ENCODE measurements at places on chromosomes 16 and 17.
A peak's percentile ranks its signal among the peaks of the same experiment; 100 is the strongest.

DNA sequence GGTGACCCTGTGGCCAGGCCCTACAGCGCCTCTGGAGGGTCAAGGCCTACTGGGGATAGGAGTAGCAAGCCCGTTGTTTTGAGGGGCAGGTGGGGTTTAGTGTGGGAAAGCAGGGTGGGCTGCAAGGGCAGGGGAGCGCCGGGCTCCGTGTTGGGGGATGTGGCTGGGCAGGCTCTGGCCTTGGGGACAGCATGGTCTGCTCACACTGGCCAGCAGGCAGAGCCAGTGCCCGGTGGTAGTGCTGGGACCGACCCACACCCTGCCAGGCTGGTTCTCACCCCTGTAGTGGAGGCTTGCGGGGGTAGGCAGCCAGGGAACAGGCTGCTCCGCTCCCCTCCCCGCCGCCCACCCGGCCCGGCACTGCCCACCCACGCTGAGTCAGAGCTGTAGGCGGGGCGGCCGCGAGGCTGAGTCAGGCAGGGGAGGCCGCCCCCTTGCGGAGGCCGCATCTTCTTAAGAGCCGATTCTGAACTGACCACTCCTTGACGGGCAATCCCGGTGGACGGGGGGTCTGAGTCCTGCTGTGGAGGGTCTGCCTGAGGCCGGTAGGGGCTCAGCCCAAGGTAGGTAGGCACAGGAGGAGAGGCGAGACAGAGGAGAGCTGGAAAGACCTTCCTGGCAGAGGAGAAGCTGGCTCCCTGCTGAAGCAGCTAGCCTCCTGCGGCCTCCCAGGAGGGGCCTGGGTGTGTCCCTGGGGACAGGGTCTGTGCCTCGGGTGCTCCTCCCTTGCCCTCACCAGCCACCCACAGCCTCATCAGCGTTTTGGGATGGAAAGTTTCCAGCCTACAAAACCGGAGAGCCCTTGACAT lies 62.4 kb downstream of the BAIAP2 start:
- peak; percentile 68 for DNase-seq

DNA sequence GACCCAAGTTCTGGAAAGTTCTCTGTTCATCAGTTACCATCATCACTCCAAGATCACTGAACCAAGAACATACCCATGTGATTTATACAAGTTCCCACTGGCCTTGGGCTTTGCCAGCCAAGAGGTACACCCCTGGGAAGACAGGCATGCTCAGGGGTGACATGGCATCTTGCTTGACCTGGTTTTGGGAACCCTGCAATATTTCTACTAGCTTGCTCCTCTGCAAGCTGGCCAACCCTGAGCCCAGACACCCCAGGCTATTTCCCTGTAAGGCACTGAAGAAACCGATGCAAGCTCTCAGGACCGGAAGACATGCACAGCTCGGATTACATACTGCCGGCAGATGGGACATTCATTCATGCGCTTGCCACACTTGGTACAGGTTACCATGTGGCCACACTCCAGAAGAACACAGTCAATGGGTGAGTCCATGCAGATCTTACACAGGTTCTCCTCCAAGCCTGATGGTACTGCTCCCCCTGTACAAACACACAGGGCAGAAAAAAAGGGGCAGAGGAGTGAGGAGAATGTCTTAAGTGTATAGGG lies 31.4 kb downstream of the LIG3 start:
- no peak for DNase-seq

DNA sequence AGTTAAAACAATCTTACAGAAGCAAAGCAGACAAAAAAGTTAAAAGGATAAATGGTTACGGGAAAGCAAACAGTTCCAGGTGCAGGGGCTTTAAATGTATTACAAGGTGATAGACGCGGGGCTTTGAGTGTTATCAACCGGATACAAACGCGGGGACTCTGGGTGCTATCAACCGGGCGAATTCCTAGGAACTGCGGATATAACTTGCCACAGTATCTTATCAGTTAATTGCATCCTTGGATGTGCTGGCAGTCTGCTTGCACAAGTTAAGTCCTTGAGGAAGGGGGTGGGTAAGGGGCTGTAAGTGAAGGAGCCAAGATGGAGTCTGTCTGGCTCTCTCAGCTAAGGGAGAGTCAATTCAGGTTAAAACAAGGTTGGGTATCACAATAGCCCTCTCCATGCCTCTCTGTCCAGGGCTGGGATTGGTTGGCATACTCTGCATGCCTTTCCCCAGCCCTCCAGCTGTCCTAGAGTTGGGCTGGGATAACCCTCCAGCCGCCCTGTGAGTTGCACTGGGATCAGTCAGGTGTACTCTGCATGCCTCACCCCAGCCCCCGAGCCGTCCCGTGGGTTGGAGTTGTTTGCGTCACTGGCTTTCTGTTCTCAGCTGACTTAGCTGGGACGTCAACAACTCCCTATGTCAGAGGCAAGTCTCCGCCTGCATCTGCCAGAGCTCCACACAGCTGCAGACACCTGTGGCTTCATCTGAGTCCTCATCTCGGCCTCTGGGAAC lies 40.9 kb downstream of the TMEM235 start:
- peak; percentile 65 for DNase-seq

DNA sequence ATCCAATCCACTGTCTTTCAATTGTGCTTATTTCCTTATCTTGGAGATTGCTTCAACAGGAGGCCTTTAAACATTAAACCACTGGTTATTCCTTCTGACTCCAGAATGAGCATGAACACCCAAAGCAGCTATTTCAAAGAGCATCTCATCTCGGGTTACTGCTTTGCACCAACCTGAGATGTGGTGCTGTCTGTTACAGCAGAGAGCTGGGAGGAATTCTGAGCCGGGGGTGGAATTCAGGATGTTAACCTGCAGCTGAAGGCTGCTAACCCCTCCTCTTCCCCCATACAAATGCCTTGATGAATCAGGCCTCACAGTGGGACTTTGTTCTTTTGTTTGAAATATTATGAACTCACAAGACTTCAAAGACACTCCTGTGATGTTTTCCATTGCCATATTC lies 113.1 kb downstream of the SHISA9 start:
- no peak for DNase-seq

GRCh38 chr16:1772362-1772907 lies at the start of gene EME2:
Gene EME2 (plus strand): TSS chr16:1772810. CDS start chr16:1773228, 418 bp downstream.
- peak; percentile 61 for DNase-seq

- no peak for DNase-seq
These were observed 32.1 kb downstream of the USP43 start for GRCh38 chr17:9677411-9677810.

GRCh38 chr16:82181461-82182185 lies 11.6 kb upstream of the MPHOSPH6 start:
- DNase-seq = no peak

GRCh38 chr17:4162775-4163466 lies 19.9 kb downstream of the CYB5D2 start:
- DNase-seq = no peak

- DNase-seq = no peak
These were observed 569.8 kb upstream of the ZFHX3 start for GRCh38 chr16:73617738-73618137.

DNA sequence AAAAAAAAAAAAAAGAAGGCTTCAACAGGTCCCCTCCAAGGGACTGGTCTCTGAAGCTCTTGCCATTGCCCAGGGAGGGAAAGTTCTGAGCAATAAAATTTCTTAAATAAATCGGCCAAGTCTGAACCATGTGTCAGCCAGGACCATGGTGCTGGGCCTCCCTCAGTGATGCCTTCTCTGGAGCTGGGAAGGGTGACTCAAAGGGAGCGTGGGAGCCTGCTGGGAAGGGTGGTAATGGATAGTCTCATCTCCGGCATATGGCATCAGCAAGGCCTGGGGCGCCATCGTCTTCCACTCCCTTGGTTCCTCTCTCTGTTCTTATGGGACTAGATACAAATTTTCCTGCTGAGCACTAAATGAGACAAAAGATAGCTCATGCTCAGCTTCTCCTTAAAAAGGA lies 2.3 kb downstream of the VKORC1 start:
- DNase-seq = no peak

DNA sequence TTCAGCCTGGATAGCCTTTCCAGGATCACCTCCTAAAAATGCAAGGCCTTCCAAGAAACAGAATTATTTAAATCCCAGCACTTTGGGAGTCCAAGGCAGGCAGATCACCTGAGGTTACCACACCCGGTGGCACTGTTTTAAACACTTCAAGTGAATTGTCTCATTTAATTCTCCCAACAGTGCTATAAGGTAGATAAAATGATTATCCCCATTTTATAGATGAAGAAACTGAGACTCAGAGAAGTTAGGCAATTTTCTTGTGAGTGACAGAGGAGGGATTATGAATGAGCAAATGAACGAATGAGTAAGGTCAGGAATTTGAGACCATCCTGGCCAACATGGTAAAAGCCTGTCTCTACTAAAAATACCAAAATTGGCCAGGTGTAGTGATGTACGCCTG lies 16.8 kb downstream of the THRA start:
- no peak for DNase-seq

GRCh38 chr17:4406386-4406785 lies 27.4 kb upstream of the SPNS3 start:
- no peak for DNase-seq

DNA sequence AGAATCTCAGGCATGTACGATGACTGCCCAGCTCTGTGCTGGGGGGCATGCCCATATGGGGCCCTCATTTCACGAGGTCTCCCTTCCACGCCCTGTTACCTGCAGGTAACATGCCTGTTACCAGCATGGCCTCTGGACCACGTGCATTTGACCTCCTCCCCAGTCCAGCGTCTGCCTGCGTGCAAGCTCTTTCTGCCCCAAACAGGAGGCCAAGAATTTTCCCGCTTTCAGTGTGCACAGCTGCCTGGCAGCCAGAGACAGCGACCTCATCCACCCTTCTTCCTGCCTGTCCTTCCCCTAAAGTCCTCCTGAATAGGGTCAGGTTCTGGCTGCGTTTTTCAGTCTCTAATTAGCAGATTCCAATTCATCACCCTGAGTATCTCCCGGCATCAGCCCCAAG lies 306.5 kb upstream of the ZFHX3 start:
- DNase-seq = no peak

DNA sequence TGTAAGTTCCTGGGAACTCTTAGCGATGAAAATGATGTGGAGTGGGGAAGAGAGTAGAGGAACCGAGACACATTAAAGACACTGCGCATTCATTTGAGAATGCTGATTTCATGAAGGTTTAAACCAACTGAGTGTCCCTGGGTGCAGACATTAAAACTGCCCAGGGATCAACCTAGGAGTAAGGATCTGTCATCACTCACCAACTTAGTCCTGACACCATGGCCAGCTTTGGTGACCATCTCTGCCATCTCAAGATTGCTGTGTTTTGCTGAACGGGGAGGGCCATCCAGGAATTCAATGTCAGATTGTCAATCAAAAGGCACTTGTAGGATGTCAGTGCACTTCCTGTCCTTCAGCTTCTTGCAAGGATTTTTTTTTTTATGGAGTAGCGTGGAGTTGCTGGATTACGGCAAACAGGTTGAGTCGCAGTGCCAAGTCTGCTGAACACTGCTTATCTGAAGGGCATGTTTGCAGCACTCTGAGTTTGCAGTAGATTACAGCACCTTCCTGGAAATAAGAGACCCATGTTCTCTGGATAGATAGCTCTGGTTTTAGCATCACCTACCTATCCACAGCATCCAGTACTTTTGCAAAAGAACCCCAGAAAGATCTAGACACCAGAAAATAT lies 258.1 kb upstream of the IRX3 start:
- DNase-seq = no peak

DNA sequence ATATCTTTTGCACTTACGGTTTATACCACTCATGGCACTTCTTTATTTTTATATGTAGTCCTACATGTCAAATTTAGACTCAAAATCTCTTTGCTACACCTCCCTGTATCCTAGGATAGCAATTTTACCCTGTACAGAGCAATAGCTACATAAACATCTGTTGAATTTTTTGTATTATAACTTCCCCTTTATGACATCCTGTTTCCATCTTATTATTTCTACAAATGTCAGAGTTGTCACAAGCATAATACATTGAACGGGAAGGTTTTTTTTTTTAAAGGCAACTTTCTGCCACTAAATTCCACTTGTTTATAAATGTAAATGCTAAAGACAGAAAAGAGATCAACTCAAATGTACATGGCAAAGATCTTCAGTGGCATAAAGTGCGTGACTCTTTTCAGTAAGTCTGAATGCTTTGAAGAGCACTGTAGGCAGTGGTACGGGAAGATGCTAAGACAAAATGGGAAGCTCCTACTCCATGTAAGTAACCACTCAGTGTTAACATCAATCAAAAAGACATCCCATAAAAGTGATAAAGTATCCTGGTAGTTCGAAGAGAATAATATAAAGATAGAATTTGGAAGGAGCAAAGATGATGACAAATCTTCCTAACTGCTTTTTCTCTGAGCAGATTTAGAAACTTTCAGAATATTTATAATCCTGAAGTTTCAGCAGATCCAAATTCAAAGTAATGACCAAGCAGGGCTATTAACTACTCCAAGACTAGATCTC lies 26.8 kb downstream of the GNA13 start:
- no peak for DNase-seq

GRCh38 chr16:10883004-10883403 lies 6.0 kb downstream of the CIITA start:
- DNase-seq = no peak

DNA sequence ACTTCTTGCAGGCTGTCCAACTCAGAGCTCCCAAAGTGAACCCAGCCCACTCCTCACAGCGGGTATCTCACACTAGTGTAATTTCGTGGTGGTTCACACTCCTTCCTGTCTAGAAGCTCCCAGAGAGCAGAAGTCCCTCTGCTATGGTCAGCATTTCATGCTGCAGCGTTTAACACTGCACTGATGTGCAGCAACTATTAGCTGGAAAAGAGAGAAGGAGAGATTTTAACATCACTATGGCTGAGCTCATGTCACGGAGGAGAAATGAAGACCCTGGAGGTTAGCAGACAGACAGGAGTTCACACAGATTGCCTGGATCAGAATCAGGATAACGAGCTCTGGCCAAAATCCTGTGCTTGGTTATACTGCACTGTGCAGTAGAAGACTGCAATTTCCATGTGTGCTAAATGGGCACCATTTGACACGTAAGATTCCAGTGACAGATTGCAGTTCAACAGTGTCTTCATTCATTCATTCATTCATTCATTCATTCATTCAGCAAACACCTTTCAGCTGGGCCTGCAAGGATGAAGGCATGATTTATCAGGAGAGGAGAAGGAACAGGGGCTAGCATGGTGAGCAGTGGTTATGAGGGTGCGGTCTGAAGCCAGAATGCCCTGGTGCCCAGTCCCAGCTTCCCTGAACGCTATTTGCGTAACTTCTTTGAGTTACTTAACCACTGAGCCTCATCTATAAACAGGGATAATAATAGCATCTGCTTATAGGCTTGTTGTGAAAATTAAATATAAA lies 5.3 kb upstream of the CCL1 start:
- no peak for DNase-seq

DNA sequence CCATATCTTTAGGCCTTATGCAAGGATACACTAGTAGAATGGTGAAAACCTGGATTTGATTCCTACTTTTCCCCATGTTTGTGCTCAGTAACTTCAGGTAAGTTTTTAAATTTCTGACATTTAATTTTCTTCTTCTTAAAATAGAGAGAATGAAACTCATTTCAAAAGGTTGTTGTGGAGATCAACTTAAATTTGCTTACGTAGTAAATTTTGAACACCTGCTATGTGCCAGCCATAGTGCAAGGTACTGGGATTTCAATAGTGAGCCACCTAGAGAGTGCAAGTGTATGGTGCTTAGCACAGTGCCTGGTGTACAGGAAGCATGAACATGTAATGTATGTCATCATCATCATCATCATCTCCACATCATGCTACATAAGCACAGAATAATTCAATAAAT lies 73.6 kb upstream of the SMIM36 start:
- no peak for DNase-seq
